ENCODE measurements at places on chromosomes 5 and 9.
A peak's percentile ranks its signal among the peaks of the same experiment; 100 is the strongest.

GRCh38 chr9:137709411-137710101 lies 90.8 kb downstream of the EHMT1 start:
- DNase-seq = no peak

- no peak for DNase-seq
These were observed 2163.5 kb upstream of the WWC1 start for GRCh38 chr5:166127766-166128570.

DNA sequence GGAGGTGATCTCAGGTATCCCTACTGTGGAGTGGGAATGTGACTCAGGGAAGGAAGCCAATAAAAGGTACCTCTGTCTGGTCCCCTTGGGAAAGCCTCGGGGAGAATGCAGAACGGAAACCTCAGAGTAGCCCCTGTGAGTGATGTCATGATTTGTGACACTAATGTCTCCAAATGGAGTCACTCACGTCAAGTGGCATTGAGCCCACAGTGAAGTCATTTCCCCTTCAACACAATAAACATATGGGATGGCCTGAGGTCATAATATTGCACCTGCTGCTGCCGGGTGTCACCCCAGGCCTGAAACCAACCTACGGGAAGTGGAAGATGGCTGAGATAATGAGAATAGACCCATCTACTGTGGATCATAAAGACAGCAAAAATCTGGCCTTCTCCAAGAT lies 75.9 kb upstream of the GOLM1 start:
- no peak for DNase-seq

DNA sequence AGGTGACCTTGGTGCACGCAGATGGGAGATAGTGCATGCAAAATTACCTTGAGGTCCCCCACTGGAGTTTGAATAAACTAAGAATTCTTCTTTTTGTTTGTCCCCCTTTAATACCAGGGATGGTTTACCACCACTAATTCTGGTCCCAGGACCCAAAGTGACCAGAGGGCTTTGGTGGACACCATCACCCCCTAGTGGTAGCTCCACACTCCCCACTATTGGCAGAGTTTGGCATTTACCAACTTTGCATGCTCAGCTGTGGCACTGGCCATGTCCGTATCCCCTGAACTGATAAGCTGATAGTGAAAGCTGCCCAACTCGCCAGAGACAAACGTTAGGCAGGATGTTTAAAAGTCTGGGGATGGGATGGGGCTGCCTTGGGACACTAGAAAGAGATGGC lies 3.3 kb downstream of the ASTN2 start:
- DNase-seq = peak; percentile 13

DNA sequence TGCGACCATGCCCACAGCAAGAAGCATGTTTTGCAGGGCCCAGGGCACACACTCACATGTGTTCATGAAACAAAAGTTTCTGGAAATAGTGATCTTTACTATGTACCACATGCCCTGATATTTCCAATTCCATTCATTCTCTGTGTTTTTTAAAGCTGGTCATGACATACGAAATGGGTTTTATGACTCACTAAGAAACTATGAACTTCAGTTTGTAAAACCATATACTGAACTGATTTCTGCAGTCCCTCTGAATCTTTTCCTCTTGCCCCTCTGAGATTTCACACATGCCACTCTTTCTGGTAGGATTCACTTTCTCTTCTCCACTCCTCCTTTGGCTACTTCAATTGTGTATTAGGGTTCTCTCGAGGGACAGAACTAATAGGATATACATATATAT lies 416.1 kb upstream of the TRPC7 start:
- no peak for DNase-seq

DNA sequence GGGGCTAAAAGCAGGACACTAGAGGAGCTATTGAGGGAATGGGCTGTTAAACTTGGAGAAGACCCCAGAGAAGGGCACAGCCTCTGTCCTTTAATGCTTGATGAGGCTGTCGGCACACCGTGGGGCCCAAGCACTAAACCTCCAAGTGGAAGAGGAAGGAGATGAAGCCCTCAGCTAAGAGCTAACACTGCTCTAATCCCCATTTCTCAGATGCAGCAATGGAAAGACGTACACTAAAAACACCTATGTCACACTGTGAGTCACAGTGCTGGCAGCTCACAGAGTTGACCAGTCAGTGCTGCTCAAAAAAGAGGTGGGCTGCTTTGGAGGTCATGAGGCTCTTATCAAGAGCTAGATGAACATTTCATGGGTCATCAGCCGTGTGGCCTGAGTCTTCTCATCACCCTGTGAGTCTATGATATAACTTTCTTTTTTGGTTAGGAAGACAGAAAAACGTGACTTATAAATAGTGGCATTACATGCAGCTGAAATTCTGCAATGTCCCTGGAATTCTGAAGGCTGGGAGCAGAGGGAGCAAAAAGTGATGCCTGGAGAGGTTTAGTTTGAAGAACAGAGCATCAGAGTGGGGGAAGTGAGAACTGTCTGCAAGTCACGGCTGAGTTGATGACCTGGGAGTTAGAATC lies 21.5 kb downstream of the TNFSF8 start:
- peak; percentile 43 for DNase-seq

DNA sequence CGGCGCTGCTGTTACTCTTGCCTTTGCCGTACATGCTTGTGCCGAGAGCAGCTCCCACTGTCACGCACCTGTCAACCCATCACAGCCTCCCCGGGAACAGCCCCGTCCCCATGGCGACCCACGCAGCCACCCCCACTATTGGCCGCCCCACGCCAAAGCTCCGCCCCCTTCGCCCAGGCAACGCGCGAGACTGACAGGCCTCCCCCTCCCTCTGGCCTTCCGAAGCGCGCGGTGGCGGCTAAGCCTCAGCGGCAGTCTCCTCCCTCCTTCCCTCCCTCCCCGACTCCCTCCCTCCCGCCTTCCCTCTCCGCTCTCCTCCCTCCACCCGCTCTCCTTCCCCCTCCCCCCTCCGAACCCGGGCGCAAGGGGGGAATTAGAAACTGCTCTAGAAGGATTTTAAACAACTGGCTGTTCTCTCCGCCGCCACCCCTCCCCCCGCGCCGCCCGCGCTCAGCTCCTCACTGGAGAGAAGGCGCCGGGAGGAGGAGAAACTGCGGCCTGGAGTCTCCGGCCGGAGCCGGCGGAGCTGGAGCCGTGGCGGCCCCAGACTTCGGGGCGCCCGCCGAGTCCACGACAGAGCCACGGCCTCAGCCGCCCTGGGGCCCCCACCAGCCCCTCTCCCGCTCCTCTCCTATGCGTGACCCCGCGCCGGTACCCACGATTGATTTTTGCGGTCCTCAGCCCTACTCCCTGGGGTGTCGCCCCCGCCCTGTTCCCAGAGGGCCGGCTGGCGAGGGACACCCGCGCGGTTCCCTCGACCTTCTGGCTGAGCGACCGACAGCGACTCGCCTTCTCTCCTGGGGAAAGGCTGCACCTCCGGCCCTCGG lies at the start of gene SSBP2:
TSS of gene SSBP2 (minus strand) at position 89 of the 827 bp plus-strand sequence. CDS start at position 34, 55 bp downstream.
- peak; percentile 95 for DNase-seq

- DNase-seq = no peak
These were observed 47.2 kb upstream of the ARL15 start for GRCh38 chr5:54357408-54358058.

GRCh38 chr9:136847088-136847825 lies 2.0 kb upstream of the PHPT1 start:
- DNase-seq = peak; percentile 16

DNA sequence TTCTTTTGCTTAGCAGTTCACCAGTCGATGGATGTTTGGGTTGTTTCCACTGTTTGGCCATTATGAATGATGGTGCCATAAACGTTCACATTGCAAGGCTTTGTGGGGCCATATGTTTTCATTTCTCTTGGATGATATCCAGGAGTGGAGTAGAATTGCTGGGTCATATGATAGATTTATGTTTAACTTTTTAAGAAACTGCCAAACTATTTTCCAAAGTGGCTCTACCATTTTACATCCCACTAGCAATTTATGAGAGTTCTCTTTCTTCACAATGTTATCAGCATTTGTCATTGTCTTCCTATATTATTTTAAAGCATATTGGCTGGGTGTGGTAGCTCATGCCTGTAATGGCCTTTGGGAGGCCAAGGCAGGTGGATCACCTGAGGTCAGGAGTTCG lies 5.2 kb downstream of the GPR107 start:
- no peak for DNase-seq

- DNase-seq = no peak
These were observed 176.9 kb downstream of the EBF1 start for GRCh38 chr5:158922816-158923215.

GRCh38 chr5:124278636-124279035 lies 467.8 kb downstream of the ZNF608 start:
- DNase-seq = no peak

- peak; percentile 51 for DNase-seq
These were observed 505 bp downstream of the RPS14 start for GRCh38 chr5:150448952-150449516.

DNA sequence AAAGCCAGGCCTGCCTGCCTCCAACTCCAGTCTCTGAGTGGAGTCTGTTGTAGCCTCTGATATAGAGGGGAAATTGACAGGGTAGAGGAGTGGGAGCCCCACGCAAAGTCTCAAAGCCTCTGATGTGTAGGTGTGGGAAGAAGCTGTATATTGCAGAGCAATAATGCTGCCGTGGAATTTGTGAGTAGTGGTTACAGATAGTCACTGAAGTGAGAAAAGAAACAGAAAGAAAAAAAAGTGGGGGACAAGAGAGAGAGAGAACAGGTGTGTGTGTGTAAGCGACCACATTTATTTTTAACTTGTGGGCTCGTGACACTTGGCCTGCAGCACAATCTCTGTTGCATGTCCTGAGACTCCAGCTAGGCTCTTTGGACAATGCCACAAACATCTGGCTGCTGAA lies 227.8 kb downstream of the NSG2 start:
- DNase-seq = no peak

GRCh38 chr5:179900711-179901110 lies 7.0 kb downstream of the TBC1D9B start:
- DNase-seq = no peak

- DNase-seq = no peak
These were observed 50.4 kb downstream of the ZNF354C start for GRCh38 chr5:179110528-179110927.

DNA sequence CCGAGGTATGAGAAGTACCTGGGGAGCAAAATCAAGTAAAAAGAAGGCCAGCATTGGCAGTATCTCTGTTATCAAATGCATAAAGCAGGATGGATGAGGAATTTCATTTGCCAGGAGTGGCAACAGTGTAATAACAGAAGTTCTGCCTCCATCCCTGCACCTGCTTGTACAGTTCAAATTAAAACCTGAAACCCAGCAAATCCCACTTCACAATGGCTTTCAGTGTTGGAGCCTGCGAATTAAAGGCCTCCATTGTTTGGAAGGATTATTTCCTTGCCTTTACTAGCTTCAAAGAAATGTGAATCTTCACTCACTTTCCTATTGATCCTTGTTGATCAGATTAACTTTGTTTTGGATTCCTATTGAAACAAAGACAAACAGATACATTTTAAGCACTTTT lies 31.5 kb upstream of the IRX1 start:
- no peak for DNase-seq

DNA sequence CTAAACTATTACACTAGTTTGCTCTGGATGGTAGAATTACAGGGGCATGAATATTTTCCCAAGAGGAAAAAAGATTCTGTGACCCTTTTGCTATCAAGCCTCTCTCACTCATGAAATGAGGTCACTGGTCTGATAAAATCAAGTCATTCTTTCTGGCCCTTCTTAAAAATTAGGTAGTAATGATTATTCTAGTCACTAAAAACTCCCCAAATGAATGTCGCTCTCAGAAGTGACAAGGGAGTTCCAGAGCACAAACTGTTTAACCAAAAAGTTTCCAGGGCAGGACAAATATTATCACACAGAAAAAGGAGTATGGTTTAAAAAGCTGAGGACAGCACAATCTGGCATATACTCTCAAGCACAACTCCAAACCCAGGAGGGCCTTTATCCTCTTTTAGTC lies 12.5 kb downstream of the ERMP1 start:
- no peak for DNase-seq

GRCh38 chr5:173515526-173515925 lies 100.9 kb downstream of the BOD1 start:
- no peak for DNase-seq

DNA sequence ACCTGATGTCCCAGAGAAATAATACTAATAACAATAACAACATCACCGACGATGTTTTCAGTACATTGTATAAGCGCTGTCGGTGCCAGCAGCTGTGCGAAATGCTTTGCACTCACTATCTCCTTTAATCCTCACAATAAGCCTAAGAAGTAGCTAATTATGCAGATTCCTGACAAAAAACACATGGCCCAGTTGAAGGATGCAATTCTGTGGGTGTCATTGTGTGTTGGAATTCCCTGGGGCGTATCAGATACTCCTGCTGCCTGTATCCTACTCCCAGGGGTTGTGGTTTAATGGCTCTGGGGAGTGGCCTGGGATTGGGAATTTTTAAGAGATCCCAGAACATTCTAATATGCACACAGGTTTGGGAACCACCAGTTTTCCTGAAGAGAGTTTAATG lies 154.0 kb downstream of the RGS3 start:
- no peak for DNase-seq

GRCh38 chr9:130781569-130781968 lies 53.5 kb upstream of the ABL1 start:
- no peak for DNase-seq

- DNase-seq = no peak
These were observed 80.1 kb upstream of the DMAC1 start for GRCh38 chr9:7879551-7880245.

DNA sequence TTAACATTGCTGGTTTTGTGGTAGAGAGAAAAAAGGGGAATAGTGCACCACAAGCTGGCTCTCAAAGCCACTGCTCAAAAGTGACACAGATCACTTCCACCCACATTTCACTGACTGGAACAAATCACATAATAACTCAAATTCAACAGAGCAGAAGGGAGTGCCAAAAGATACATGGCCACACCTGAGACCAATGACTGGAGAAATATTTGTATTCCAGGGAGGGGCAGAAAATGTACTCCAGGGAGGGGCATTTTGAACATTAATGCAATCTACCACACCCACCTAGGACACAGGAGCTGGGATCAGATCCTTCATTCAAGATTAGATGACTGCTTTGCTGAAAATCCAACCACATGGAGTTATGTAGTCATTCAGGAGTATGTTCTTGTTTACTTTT lies 44.8 kb upstream of the ALDOB start:
- DNase-seq = no peak

DNA sequence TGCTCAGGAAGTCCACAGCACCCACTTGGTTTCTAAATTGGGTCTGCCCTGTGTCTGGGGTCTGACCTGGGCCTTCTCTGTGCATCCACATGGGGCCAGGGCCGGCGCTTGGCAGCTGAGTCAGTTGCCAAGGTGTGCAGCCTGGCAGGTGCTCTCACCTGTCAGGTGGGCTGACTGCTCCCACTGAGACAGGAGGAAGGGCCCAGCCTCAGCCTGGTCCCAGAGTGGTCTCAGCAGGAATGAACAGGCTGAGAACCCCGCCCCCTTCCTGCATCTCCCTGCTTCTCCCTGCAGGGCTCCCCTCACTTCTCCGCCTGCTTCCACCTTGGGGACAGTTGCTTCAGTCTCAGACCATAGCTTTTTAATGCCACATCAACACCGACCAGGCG lies 60.5 kb downstream of the BARX1 start:
- no peak for DNase-seq

- DNase-seq = no peak
These were observed 147.6 kb downstream of the PLK2 start for GRCh38 chr5:58312299-58312698.

- peak; percentile 25 for DNase-seq
These were observed 225.0 kb upstream of the PRR16 start for GRCh38 chr5:120239086-120239485.

- DNase-seq = no peak
These were observed 96.2 kb downstream of the ADRB2 start for GRCh38 chr5:148922606-148923005.

Data from inflammatory macrophage (primary cell).